ENCODE measurements at places on chromosomes 1 and 21.

DNA sequence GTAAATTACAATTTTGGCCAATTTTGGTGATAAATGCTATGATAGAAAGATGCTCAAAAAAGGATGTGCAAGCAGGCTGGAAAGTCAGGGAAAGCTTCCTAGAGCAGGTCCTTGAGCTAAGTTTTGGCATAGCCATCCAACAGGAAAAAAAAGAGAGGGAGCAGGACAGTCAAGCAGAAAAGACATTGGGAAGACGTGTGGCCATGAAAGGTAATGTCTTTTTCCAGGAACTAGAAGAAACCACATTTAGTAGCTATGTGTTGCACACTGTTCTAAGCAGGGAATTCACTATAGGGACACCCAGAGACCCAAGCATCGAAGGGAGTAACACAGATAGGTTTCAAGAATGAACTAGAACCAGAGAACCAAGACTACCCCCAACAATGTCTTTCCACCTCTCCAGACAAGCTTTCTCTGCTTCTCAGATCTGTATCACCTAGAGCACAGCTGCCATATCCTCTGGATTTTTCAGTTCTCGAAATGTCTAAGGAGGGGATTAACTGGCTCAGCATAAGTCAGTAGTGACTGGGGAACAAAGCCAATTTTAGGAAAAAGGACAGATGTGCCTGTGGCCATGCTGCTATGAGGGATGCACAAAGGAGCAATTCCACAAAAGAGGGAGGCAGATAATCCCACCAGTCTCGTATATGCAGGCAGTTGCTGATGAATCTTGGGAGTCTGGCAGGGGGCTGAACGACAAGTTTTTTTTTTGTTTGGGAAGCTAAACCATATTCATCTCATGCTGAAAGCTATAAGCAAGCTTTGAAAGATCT lies 97.1 kb upstream of the DAB1 start:
- DNase-seq = no peak

- DNase-seq = peak; percentile 67
Measured at GRCh38 chr1:161382214-161383019, 14.7 kb upstream of the CFAP126 start.

GRCh38 chr1:44701141-44701573 lies 26.6 kb downstream of the ARMH1 start:
- DNase-seq = no peak

GRCh38 chr21:44819283-44820243 lies 1.7 kb upstream of the SUMO3 start:
- DNase-seq = no peak

- DNase-seq = no peak
Measured at GRCh38 chr1:172917972-172918371, 132.8 kb downstream of the TNFSF18 start.

DNA sequence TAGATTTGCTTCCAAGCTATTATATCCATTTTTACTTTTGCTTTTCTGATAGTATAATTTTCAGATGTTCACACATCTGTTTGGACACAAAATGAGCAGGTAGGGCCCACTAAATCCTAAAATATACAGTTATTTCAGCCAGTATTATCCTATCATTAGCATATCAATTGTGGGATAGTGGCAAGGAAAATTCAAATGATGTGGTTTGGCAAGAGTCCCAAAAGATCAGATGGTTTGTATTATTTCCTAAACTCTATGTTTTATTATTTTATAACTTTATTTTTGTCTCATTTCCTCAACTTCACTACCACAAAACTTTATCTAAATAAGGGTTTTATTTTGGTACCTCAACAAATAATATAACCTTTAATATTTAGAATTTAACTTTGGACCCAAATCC lies 1659.6 kb downstream of the NCAM2 start:
- DNase-seq = no peak

- no peak for DNase-seq
Measured at GRCh38 chr1:231091415-231091814, 51.4 kb upstream of the FAM89A start.

- DNase-seq = no peak
Measured at GRCh38 chr1:21247892-21248715, 42.2 kb downstream of the ECE1 start.

DNA sequence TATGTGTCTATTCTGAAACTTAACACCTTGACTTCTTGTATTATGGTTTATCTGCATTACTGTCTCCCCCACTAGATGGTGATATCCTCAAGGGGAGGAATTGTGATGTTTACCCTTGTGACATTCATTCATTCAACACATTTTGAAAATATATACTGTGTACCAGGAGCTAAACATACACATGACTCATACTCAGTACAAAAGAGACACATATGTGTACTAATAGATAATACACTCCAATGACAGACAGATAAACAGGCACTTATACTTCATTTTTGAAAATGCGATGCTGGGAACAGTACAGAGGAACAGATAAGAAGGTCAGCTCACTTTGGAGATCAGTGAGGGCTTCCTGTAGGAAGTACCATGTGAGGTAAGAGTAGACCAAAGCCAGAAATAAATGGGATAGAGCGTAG lies 8.9 kb upstream of the RAB3GAP2 start:
- DNase-seq = peak; percentile 33

GRCh38 chr1:23862640-23863039 lies 5.5 kb downstream of the FUCA1 start:
- no peak for DNase-seq

DNA sequence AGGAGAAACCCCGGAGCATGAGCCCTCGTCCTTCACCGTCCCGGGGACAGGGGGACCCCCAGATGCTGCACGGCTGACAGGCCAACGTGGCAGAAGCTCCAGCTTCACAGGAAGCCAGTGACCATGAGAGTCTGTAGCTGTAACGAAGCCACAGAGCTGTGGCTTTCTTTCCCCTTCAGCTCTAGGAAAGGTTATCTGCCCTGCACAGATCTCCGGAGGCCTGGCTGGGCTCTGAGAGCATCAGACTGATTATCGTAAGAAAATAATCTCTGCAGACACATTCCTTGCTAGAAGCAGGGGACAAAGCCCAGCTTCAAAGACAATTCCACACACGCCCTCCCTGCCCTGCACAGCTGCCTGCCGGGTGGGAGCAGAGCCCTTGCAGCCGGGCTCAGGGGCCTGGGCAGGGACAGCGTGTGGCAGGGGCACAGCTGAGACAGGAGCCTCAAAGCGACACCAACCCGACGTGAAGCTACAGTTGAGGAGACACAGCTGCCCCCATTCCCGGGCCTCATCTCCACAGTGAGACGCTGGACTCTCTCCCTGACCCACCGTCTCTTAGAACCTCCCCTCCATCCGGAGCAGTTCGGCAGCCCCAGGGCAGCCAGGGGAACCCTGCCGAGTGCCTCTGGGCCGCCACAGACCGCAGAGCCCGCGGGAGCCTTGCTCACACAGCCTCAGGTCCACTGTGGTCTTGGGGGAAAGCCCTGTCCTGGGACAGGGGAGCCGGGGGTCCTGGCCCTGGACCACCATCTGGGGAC lies 30.6 kb downstream of the POFUT2 start:
- DNase-seq = no peak

- no peak for DNase-seq
Measured at GRCh38 chr1:88645886-88646285, 38.2 kb upstream of the PKN2 start.

DNA sequence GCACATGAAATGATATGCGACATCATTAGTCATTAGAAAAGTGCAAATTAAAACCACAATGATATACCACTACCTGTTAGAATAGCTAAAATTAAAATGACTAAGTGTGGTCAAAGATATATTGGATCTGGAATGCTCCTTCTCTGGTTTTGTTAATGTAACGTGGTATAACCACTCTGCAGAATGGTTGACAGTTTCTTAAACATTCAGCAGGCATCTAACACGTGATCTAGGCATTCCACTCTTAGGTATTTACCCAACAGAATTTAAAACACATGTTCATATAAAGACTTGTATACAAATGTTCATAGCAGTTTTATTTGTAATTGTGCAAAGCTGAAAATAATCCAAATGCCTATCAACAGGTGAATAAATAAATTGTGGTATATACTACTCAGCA lies 165.0 kb upstream of the PLXNA2 start:
- no peak for DNase-seq

GRCh38 chr1:32538887-32539583 lies at the start of gene ZBTB8A:
ZBTB8A (plus strand) TSS chr1:32539427; CDS start chr1:32592932, 53,505 bp downstream.
- peak; percentile 71 for DNase-seq

- DNase-seq = no peak
Measured at GRCh38 chr1:47778280-47778679, 218.9 kb downstream of the TRABD2B start.

DNA sequence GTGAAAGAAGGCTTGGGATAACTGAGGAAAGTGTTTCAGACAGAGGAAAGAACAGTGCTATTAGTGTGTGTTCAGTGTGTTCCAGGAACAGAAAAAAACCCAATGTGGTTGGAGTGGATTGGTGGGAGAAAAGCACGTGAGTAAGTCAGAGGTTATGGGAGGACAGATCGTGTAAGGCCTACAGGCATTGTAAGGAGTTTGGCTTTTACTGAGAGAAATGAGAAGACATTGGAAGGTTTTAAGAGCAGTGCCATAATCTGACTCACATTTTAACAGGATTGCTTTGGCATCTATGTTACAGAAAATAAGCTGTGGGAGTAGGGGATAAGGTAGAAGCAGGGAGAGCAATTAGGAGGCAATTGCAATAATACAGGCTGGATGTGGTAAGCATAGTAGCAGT lies 4.8 kb downstream of the ARPC5 start:
- DNase-seq = no peak

- no peak for DNase-seq
Measured at GRCh38 chr1:30670240-30671060, 52.9 kb downstream of the MATN1 start.

DNA sequence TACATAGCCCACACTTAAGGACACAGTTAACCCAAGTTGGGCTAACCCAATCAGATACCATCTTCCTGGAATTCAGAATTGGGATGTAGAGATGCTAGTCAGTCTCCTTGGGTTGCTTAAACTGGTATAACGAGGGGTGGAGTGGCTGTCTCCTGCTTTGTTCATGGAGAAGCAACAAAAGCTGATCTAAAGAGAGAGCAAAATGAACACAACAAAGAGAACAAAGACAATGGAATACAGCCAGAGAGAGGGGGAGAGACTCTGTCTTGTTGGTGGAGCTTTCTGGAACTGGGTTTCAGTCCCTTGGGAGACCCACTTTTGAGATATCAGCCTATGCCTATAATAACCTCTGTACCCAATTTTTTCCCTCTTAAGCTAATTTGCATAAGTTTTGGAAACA lies 138.1 kb downstream of the ATG4C start:
- DNase-seq = no peak

DNA sequence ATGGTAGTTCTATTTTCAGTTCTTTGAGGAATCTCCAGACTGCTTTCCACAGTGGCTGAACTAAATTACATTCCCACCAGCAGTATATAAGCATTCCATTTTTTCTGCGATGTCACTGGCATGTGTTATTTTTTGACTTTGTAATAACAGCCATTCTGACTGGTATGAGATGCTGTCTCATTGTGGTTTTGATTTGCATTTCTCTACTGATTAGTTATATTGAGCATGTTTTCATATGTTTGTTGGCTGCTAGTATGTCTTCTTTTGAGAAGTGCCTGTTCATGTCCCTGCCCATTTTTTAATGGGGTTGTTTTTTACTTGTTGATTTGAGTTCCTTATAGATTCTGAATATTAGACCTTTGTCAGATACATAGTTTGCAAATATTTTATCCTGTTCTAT lies 87.9 kb downstream of the RPS6KC1 start:
- DNase-seq = no peak

All from NCI-H510A treated with DMSO at 0.1 percent for 48 hours (cell line).